ENCODE measurements at places on chromosomes 13 and 19.

- peak; percentile 47 for DNase-seq
These were observed 381.5 kb downstream of the MYO16 start for GRCh38 chr13:109010912-109011311.

DNA sequence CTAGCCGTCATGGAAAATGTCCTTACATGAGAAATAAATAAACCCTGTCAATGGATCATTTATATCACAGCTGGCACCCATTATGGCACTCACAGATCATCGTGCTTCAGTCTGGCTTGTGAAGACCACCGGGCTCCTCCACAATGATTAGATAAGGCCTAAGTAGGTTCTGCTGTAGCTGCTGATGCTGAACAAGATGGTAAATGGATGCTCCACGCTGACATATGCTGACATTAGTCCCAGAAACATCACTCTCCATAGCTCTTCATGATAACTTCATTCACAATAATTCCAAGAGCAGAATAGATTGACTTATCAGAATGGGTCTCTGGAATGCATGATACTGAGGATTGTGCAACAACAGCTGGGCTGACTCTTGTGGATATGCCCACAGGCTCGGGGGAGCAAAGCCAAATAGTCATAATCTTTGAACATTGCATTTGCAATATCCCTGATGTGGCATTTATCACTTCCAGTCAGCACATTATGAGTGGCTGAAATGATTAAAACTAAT, 63.8 kb upstream of the RXFP2 start:
- no peak for DNase-seq

DNA sequence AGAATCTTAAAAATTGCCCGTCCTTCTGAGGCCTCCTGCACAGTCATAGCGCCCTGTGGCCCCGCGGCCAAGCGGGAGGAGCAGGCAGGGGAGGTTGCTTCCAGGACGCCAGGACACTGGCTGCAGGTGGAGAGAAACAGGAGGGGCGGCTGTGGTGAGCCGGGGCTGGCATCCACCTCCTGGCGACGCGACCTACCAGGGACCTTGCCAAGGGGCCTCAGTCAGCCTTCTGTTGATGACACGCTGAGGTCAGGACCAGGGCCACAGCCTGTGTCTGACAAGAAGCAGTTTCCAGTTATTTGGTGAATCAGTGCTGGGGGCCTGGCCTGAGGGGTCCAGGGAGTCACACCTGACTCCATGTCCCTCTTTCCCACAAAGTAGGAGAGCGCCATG, 13.3 kb upstream of the MKNK2 start:
- no peak for DNase-seq

DNA sequence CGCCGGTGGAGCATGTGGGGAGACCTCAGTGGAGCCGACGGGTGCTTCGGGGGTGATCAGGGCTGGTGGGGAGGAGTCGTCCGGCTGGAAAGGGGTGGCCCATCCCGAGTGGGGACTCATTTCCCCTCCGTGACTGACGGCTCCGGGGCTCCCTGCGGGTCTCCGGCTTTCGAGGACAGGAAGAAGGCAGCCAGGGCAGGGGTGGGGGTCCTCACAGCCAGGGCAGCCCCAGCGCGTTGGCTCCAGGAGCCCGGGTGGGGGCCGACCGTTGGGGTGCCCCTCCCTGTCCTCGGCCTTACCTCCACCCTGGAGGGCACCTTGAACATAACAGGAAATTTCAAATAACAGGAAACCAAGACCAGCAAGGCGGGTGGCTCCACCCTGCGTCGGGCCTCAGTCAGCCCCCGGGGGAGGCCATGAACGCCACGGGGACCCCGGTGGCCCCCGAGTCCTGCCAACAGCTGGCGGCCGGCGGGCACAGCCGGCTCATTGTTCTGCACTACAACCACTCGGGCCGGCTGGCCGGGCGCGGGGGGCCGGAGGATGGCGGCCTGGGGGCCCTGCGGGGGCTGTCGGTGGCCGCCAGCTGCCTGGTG, at the start of gene S1PR4:
Gene S1PR4 (plus strand): TSS at position 393 of the 596 bp plus-strand sequence. CDS start 24 bp downstream, at position 417.
- peak; percentile 85 for DNase-seq

- DNase-seq: no peak
These were observed 18.6 kb downstream of the NALCN start for GRCh38 chr13:101397742-101398141.

DNA sequence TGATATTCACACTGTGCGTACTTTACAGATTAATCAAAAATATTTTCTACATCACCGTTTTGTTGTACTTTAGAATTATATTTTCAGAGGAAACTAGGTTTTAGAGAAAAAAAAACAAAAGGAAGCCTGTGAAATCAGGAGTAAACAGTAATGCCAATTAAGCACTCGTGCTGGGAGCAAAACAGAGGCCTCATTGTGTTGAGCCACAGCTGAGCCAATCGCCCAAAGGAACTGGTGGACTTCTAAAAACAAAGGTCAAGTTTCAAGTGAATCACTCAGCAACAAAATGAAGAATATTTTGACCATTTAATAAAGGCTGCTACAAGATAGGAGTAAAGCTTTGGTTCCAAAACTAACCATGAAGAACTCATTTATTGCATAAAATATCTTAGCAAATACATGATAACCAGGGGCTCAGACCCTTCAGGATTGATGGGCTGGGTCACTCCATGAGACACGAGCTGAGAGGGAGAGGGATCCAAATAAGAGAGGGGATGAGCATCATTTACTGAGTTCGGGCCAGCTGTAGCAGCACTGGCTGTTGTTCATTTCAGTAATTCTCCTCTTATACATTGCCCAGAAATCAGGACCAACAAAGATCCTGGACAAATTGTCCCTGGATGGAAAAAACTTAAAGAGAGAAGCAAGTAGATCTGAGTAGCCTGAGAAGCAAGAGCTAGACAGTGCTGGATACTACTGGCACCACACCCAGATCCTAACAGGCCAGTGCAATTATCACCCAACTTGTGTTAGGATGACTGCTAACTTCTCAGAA, 8.3 kb upstream of the NALCN start:
- DNase-seq: no peak

GRCh38 chr13:46487748-46488147, 65.2 kb upstream of the LRCH1 start:
- DNase-seq: no peak

DNA sequence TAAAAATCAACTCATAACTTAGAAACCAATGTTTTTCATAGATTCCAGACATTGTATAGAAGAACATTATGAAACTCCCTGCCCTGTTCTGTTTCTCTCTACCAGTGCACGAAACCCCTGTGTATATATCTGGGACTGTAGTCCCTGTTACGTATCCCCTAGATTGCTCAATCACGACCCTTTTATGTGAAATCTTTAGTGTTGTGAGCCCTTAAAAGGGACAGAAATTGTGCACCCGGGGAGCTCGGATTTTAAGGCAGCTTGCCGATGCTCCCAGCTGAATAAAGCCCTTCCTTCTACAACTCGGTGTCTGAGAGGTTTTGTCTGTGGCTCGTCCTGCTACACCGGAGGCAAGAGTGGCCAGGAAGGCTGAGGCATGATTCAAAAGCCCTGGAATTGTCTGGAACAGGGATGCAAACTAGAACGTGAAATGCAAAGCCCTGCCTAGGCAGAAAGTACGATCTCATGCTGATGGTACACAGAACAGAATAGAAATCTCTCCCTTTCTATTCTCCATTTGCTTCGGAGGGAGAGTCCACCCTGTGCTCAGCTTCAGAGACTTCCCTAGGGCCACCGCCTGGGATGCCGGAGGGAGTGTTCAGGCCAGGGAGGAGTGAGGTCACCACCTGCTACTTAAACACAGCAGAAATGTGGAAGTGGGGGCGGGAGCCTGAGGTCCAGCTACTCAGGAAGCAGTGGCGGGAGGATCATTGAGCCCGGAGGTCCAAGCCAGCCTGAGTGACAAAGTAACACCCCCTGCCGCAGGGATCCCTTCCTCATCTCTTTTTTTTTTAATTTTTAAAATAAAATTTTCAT, 758 bp upstream of the ZNF888 start:
- DNase-seq: peak; percentile 78

DNA sequence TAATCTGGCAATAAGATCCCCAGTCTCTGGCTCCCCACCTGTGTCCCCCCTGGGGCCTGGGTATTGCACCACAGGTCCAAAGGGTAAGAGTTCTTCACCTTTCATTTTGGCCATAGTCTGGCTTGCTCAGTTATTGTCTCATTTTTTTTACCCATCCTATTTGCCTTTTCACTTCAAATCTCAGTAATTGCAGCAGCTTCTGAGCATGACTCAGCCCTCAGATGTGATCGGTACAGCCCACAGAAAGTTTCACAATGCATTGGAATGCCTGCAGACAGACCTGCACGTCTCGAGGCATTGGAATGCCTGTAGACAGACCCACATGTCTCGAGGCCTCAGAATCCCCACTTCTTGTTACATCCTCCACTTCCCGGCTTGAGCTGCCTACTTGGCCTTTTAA, 173.6 kb downstream of the NUFIP1 start:
- DNase-seq: no peak

DNA sequence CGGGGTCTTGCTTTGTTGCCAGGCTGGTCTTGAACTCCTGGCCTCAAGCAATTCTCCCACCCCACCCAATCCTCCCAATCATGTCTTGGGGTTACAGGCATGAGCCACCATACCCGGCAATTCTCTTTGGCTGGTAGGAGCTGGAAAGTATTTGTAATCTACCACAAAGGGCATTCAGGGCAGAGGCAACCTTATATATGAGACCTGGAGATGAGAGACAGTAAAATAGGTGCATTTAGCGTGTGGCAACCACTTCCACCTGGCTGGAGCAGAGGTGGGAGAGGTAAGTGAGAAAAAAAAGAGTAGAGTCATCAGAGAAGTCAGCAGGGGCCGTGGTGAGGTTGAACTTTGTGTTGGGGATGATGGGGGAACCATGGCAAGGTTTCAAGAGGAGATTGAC, 36.8 kb downstream of the VAV1 start:
- DNase-seq: no peak

GRCh38 chr13:80010846-80011245, 330.1 kb downstream of the SPRY2 start:
- no peak for DNase-seq

DNA sequence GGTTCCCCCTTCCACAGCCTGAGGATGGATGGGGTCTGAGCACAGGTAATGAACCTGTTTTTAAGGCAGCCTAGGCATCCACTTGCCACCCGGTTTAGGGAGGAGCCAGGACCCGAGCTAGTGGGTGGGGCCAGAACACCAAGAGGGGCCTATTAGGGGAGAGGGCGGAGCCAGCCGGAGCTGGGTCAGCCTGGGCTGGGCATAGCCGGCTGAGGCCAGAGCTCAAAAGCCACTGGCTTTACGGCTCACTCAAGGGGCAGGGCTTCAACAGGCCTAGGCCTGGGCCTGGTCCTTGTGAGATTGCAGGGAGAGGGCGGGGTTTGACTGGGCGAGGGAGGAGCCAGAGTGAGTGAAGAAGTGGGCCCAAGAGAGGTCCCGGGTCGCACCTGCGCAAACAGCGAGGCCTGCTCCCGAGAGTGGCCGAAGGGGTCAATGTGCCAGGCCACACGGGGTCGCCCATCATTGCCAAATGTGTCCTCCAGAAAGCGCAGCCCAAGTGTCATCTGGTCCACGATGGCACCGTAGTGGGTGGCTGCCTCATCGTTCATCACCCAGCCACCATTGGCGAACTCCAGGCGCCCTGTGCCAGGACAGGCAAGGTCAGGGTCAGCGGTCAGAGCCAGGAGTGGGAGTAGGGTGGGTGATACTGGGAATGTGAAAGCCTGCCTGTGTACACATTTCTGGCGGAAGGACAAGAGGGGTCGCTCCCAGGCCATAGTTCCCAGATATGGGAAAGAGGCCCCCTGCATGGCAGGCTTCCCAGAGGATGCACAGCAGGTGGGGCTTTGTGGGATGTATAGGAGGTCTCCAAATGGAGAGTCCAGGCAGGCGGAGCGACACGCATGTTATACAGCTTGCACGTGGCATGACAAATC, 1.9 kb downstream of the MAN2B1 start:
- no peak for DNase-seq

GRCh38 chr19:4139614-4140236, 13.7 kb upstream of the CREB3L3 start:
- DNase-seq: no peak

DNA sequence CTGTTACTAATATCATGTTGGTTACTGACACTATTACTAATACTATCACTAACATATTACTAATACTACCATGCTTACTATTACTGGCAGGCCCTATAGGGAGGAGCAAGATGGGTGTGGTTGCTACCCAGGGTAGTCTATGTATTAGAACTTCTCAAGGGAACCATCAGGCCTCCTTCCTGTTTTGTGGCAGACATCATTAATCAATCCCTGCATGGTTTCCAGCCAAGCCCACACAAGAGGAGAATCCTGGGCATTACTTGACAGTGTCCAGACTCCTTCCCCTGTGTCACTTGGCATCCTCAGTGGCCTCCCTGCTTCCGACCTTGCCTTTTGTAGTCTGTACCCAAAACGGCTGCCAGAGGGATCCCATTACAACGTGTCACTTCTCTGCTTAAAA, 8.9 kb downstream of the HAS1 start:
- DNase-seq: no peak

DNA sequence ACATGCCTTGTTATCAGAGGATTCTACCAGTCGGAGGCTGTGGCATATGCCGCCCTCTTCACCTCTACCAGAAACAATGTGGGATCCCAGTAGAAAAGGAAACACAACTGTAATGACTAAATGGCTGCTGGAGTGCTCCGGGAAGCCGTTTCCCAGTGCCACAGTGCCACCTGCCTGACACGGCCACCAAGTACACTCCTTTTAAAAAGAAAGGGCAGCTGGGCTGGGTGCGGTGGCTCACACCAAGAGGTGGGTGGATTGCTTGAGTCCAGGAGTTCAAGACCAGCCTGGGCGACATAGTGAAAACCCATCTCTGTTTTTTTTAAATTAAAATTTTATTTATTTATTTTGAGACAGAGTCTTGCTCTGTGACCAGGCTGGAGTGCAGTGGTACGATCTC, 67.3 kb downstream of the TRPM4 start:
- DNase-seq: no peak

- DNase-seq: no peak
These were observed 16.2 kb downstream of the LAIR2 start for GRCh38 chr19:54518844-54519243.

DNA sequence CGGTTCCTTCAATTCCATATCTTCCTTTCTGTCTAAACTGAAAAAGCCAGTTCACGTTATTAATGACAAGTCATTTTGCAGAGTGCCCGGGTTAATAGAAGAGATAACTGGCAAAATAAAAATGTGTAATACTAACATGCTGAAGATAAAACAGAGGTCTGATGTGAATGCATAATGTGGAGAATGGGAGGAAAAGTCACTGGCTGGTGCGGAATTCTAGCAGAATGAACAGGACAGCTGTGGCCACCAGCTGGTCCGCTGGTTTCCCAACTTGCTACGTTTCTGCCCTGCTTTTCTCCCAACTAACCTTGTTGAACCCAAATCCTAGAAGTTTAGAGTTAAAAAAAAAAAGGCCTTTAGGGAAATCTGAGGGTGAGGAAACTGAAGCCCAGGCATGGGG, 42.4 kb downstream of the PCDH8 start:
- DNase-seq: no peak

- DNase-seq: no peak
These were observed 286.1 kb downstream of the SPRY2 start for GRCh38 chr13:80054806-80055205.
